ENCODE measurements at places on chromosomes 3 and 15. TPM values are rescaled to one million over a fixed set of nuclear protein-coding genes. Genes with fewer than 3 reads are reported as not detected.

GRCh38 chr15:71042356-71042922 lies 72.8 kb upstream of the THSD4 start:
- no peak overlapping the region for H3K4me3 ChIP-seq
- no peak overlapping the region for H3K27ac ChIP-seq
- DNase-seq: no peak
- no peaks in the 10 kb centered on the region for H3K36me3 ChIP-seq
- no peaks in the 10 kb centered on the region for H3K4me1 ChIP-seq
- H3K27me3 ChIP-seq: no peaks in the 10 kb centered on the region

GRCh38 chr15:78049691-78050440 lies 27.6 kb downstream of the TBC1D2B start:
- DNase-seq: no peak
- H3K4me3 ChIP-seq: no peak overlapping the region

DNA sequence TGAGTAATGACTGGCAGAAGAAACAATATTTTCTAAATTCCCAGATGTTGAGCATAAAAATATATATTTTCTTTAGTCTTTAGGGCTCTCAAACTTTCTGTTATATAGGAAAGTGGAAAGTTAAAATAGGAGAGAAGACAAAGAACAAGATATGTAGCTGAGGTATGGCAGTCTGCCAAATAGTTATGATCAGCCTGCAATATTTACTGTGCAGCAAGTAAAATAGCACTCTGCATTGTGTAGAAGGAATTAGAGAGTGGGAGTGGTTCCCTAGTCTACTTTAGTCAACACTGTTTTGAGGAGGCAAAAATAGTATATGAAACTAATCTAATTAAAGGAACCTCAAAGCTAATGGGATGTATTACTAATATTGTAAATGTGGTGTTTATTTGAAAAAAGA lies 978.1 kb upstream of the ALCAM start:
- no peaks in the 10 kb centered on the region for H3K36me3 ChIP-seq
- H3K4me3 ChIP-seq: no peak overlapping the region
- no peaks in the 10 kb centered on the region for H3K27me3 ChIP-seq
- no peak for DNase-seq

- H3K27me3 ChIP-seq: no peaks in the 10 kb centered on the region
- no peaks in the 10 kb centered on the region for H3K4me1 ChIP-seq
- no peaks in the 10 kb centered on the region for H3K36me3 ChIP-seq
- no peak overlapping the region for H3K27ac ChIP-seq
Measured at GRCh38 chr15:61144055-61144454, 85.0 kb downstream of the RORA start.

DNA sequence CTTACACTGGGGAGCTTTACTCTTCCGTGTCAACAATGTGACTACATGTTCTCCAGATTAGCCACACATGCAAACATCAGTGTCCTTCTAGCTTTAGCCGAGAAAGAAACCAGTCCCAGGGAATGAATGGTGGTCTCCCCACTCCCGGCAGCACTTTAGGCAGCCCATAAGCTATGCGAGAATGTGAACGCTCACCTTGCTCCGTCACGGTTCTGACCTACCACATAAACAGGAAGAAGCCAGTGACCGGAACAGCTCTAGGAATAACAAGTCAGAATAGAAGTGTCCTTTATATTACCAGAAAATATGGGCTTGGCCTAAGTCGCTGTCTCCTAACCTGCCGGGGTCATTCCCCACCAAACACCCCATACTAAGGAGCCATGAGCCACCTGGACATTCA lies 98.0 kb upstream of the ABHD17C start:
- H3K36me3 ChIP-seq: no peaks in the 10 kb centered on the region
- no peaks in the 10 kb centered on the region for H3K4me1 ChIP-seq
- no peak overlapping the region for H3K4me3 ChIP-seq
- no peak overlapping the region for H3K27ac ChIP-seq
- no peaks in the 10 kb centered on the region for H3K27me3 ChIP-seq

- H3K4me3 ChIP-seq: no peak overlapping the region
- no peak overlapping the region for H3K27ac ChIP-seq
- DNase-seq: no peak
Measured at GRCh38 chr3:41288785-41289184, 89.5 kb downstream of the CTNNB1 start.

DNA sequence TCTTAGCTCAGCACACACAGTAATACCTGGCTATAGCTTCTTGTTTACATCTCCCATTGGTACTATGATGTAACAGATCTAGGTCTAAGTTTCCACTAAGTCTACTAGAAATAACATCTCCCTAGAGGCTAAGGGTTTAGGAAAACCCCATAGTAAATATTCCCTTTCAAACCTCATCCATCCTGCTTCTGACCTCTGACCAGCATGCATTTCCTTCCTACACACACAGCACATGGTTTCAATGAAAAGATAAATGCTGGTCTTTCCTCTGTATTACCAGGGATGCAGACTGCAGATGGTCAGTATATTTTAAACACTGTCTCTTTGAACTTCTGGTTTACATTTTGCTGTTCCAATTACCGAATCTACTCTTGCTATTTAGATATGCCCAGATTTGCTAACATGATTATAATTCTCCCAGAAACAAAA lies 96.6 kb downstream of the EFL1 start:
- H3K27me3 ChIP-seq: no peaks in the 10 kb centered on the region
- H3K27ac ChIP-seq: no peak overlapping the region
- no peak overlapping the region for H3K4me3 ChIP-seq
- peaks cover 12% of the 10 kb centered on the region for H3K36me3 ChIP-seq
- DNase-seq: no peak

GRCh38 chr3:39325236-39325635 lies 4.3 kb upstream of the CCR8 start:
- H3K4me1 ChIP-seq: no peaks in the 10 kb centered on the region
- no peak overlapping the region for H3K4me3 ChIP-seq
- H3K27ac ChIP-seq: no peak overlapping the region
- no peaks in the 10 kb centered on the region for H3K27me3 ChIP-seq
- no peaks in the 10 kb centered on the region for H3K36me3 ChIP-seq

GRCh38 chr3:53318522-53318921 lies 28.8 kb downstream of the DCP1A start:
- H3K36me3 ChIP-seq: peaks cover 10% of the 10 kb centered on the region
- no peaks in the 10 kb centered on the region for H3K4me1 ChIP-seq
- no peaks in the 10 kb centered on the region for H3K27me3 ChIP-seq

Gene GCNT3
- total RNA-seq: 0.63 TPM

Gene NIT2
- 42.0 TPM for total RNA-seq

- H3K4me1 ChIP-seq: no peaks in the 10 kb centered on the region
- no peak for DNase-seq
- no peaks in the 10 kb centered on the region for H3K27me3 ChIP-seq
- no peaks in the 10 kb centered on the region for H3K36me3 ChIP-seq
Measured at GRCh38 chr15:35014241-35014640, 26.2 kb upstream of the ZNF770 start.

DNA sequence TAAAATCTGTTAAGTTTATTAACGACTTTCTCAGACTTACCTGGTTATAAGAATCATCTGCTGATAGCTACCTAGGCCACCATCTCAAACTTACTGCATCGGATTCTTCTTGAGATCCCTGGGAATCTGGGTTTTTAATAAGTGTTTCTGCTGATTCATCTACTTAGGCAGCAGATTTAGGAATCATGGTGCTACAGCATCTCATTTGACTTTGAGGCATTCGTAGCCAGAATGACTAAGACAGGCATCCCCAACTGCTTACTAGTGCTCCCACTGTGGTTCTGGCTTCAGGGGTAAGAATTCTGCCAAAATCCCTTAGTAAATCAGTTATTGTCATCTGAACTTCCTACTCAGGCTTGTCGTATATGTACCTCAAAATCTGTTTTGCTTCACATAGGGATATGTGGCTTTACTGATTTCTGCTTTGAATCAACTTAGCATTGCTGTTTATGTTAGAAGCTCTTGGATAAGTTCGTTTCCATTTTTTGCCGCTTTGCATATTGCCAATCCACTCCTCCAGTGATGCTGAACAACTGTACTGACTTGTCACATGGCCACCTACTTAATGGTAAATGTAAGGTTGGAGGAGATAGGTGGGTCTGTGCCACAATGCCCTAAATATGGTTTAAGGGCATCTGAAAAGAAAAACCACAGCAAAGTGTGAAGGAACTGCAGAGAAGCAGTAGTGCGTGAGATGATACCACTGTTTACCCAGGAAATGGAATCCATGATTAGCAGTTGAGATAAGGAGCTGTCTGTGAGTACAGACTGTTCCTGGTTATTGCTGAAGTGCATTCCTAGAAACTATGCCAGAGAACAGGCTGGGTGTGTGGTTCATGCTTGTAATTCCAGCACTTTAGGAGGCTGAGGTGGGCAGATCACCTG lies 60.3 kb downstream of the MAP6D1 start:
- peak overlapping the region; percentile 81 for H3K27ac ChIP-seq
- H3K36me3 ChIP-seq: peaks cover 18% of the 10 kb centered on the region
- H3K4me1 ChIP-seq: peaks cover 3% of the 10 kb centered on the region
- no peaks in the 10 kb centered on the region for H3K27me3 ChIP-seq
- peak; percentile 25 for DNase-seq

DNA sequence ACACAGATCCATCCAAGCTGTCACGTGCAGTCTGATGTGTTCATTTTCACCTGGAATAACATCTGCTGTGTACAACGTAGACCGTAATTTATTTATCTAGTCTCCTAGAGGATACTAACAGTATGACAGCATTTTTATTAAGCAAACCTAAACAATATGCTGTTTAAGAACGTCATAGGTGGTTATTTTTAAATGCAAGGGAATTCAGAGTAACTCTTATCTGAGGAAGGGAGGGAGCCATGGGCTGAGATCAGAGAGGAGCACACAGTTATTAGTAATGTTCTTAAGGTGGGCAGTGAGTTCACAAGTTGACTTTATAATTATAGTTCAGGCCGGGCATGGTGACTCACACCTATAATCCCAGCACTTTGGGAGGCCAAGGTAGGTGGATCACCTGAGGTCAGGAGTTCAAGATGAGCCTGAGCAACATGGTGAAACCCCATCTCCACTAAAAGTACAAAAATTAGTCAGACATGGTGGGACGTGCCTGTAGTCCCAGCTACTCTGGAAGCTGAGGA lies 193.6 kb downstream of the UACA start:
- H3K27ac ChIP-seq: no peak overlapping the region
- H3K27me3 ChIP-seq: no peaks in the 10 kb centered on the region
- DNase-seq: no peak
- H3K36me3 ChIP-seq: no peaks in the 10 kb centered on the region

DNA sequence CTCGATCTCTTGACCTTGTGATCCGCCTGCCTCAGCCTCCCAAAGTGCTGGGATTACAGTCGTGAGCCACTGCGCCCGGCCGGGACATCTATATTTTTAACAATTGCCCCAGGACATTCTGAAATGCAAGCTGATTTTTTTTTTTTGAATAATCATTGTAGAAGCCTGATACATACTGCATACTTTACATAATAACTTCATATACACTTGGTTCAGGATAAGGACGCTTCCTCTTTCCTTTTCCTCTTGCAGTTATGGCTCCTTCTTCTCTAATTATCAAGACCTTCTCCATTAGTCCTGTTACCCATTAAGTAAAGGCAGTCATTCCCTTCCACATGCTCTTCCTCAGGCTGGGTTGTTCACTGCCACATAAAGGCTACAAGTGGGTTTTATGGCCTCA lies 58.3 kb downstream of the SLCO3A1 start:
- no peaks in the 10 kb centered on the region for H3K27me3 ChIP-seq
- no peaks in the 10 kb centered on the region for H3K4me1 ChIP-seq
- no peak for DNase-seq
- no peak overlapping the region for H3K27ac ChIP-seq
- H3K36me3 ChIP-seq: no peaks in the 10 kb centered on the region

DNA sequence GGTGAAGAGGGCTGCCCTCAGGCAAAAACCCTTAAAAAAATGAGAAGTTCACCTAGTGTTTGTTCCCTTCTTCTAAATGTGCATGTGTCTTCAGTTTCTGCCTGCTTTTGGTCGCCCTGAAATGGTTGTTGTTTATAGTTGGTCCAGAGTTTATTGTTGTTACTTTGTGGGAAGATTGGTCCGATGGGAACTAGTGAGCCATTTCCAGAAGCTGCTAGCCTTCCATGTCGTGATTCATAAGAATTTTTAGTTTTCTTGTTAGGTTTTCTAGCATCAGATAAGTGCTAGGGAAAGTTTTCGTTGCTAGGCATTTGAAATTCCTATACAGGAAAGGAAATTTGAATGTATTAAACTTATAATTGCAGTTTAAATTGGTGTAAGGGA lies 33.7 kb downstream of the IFT122 start:
- no peak for DNase-seq
- peaks cover 8% of the 10 kb centered on the region for H3K36me3 ChIP-seq
- H3K4me3 ChIP-seq: no peak overlapping the region

Gene CRYGS
- 2.5 TPM for total RNA-seq

Gene LINGO1
- total RNA-seq: 5.1 TPM

DNA sequence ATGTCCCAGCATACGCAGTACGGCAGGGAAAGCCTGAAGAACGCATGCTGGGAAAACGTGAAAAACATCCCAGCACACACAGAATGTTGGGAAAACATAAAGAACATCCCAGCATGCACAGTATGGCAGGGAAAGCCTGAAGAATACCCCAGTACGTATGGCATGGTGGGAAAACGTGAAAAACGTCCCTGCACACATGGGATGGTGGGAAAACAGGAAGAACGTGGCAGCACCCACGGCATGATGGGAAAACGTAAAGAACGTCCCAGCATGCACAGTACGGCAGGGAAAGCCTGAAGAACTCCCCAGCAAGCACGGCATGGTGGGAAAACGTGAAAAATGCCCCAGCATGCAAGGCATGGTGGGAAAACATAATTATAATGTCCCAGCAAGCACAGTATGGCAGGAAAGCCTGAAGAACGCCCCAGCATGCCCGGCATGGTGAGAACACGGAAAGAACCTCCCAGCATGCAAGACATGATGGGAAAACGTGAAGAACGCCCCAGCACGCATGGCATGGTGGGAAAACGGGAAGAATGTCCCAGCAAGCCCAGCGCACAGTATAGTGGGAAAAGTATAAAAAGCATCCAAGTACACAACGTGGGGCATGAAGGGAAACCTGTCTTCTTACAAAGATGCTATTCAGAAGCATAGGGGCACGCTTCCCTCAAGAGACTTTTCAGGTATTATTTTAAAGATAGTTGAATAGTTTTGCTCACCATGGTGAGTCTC lies 128.3 kb downstream of the OCA2 start:
- peaks cover 9% of the 10 kb centered on the region for H3K36me3 ChIP-seq
- no peaks in the 10 kb centered on the region for H3K27me3 ChIP-seq
- no peak overlapping the region for H3K4me3 ChIP-seq

All from lung (tissue), 17 donors.